ENCODE measurements at places on chromosomes 6 and 20. TPM values are rescaled to one million over a fixed set of nuclear protein-coding genes. Genes with fewer than 3 reads are reported as not detected.

DNA sequence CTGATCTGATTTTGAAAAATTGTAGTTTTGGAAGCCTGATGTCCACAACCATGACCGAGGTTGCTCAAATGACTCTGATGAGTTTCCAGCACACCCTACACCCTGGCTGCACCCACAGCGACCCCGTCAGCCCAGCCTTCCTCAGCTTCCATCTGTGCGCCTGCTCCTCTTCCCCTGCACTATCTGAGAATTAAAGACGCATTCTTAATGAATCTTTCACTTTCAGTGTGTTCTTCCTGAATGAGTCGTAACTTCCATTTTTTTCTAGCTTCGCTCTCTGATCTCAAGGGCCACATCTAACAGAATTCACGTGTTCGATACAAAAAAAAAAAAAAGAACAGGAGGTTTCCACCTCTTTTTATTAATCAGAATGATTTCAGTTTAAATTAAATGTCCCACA lies 21.3 kb upstream of the RREB1 start:
- peak; percentile 36 for DNase-seq

GRCh38 chr20:62717933-62718332 lies 9.3 kb downstream of the NTSR1 start:
- peak; percentile 56 for DNase-seq

DNA sequence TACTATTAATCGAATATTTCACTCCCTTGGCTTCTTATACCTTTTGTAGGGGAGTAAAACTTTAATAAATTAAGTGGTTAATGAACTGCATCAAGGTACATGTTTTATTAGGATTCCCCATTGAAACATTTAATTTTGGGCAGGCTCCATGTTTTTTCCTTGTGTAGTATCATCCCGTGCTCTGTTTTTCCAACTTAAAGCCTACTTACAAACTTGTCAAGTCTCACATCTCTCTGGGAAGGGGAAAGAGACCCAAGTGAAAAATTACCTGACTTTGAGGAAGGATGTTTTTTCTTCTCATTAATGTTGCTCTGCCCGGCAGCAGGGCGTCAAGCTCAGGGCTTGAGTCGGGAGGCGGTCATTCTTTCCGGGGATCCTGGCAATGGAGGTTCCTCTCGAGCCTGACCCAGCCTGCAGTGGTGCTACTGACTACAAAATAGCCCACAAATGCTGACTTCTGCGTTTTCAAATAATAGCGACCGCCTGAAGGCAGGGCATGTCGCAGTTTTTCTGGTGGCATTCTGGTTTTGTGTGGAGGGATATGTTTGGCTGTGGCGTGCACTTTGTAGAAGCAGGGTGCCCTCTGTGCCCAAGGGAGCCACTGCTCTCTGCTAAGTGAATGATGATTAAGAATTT lies 2.4 kb downstream of the DSP start:
- DNase-seq: no peak

Gene OR12D2
- not detected for total RNA-seq

Gene HFE
- 11.6 TPM for total RNA-seq

DNA sequence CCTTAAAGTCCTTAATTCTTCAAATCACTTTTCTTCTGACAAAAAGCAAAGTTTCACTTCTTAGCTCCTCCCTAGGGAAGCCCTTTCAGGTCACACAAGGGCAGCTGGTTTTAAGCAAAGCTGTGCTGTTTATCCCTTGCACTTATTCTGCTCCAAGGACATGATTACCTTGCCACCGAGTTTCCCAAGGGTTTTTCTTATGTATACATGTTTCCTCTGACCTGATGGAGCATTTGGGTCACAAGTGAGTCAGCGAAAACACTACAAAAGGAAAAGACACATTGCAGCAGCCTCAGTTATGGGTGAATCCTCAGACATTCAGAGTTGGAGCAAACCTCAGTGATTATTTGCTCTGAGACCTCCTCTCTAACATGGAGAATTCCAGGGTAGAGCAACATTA lies 26.6 kb upstream of the ILRUN start:
- peak; percentile 16 for DNase-seq

Gene SLC22A7
- not detected for total RNA-seq

DNA sequence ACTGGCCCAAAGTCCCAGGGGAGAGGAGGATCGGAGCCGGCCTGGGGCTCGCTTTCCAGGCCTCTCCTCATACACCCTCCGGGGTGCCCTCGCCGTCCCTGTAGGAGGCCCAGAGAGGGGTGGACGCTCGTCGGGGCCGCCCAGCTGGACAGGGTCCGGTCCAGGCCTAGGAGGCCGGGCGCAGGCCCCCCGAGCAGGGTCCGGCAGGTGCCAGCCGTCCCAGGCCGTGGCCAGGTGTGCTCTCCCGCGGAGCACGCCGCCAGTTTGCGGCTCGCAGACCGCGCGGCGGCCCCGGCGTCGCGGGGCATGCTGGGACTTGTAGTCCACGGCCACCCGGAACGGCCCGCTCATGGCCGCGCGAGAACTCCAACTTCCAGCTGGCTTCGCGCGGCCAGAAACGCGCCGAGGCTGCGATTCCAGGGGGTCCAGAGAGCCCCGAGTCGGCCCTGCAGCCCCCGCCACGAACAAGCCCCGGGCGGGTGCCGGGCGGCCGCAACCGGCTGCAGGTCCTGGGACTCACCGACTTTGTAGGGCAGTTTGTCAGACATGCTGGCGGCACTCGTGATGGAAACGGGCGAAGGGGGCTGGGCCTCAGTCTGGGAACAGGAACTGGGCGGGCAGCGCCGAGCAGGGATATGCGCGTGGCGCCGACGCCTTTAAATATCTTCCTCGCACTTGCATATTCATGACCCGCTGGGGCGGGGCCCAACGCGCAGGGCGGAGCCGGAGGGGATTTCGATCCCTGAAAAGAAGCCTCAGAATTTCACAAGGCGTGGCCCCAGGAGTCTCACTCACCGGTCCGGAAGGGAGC lies at the start of gene AHCY:
Gene AHCY, minus strand, starts transcription at position 633 of the 811 bp plus-strand sequence. Its CDS starts 85 bp downstream, at position 548.
- peak; percentile 98 for DNase-seq

DNA sequence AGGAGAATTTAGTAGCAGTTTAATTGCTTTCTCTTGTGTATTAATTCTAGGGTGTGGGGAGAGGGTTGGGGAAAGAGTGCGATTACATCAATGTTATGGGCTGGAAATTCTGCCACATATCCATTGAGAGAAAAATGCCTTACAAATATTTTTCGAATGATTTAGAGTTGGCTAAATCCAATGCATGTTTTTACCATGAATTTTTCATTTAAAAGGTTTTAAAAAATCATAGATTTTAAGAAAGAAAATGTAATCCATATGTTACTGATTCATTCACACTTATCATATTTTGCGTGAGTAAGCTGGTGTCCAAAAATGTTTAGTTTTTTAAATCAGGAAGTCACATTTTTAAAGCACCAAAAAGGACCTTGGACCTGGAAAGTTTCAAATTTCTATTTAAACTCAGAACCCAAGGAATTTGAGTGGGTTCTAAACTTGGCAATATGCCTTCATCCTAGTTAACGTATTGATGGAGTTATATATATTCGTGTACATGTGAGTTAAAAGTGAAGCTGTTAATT lies 627.4 kb upstream of the CITED2 start:
- peak; percentile 20 for DNase-seq

- no peak for DNase-seq
Measured at GRCh38 chr6:152391179-152391880, 245.8 kb downstream of the SYNE1 start.

DNA sequence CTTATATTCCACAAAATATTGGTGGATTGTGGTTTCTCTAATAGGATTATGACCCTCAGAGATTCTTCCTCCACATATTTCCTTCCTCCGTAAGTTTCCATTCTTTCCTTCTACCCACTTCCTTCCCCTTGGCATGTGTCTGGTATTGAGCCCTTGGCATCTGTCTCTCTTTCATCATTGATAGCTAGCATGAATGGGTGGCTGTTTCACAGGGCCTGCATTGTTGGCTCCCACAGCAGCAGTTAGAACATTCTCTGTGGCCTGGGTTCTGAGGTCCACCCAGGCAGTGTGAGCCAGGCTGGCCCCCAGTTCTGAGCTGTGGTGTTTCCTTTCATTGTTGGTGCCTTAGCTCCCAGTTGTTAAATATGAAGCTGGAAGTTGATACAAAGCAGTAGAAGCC lies 125.3 kb downstream of the ANKS1A start:
- peak; percentile 47 for DNase-seq

- no peak for DNase-seq
Measured at GRCh38 chr6:55499591-55499990, 79.4 kb downstream of the HMGCLL1 start.

DNA sequence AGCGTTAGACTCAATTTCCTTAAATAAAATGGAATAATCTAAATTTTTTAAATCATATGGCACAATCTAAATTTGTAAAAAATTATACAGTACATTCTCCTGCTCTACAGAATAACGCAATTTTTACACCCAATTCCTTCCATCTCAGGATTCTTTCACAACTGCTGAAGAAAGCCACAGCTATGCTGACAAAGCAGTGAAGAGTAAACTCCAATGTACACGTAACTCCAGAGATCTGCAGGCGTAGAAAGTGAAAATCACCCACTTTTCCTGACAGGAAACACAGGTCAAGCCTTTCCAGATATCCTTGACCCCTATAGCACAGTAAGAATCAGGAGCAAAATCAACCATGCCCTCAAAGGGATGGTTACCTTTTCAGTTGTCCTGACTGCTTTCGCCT lies 27.4 kb downstream of the EPHA7 start:
- no peak for DNase-seq

DNA sequence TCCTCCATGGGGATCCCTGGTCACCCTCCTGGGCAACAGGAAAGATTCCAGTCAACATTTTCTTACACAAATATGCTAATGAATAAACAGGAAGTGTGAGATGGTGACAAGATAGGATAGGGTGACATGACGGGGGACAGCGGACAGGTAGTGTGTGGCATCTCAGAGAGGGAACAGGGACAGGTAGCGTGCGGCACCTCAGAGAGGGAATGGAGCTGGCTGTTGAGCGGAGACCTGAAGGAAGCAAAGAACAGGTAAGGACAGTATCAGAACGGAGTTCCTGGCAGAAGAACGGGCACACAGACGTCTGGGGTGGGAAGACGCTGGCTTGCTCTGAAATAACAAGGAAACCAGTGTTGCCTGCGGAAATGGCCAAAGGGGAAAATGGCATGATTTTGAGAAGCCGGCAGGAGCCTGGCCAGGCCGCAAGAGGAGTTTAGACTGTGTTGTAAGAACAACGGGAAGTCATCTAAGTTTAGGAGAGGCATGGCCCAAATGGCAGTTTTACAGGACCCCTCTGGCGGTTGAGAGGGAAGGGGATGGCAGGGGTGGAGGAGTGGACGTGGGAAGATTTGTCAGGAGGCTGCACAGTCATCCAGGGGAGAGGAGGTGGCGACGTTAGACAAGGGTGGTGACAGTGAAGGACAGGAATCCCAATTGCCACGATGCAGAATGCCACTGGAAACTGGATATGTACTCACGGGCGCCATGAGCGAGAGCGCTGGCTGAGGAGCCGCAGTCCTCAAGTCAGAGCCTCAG lies 111.6 kb downstream of the JPH2 start:
- peak; percentile 42 for DNase-seq

Gene AKAP7
- total RNA-seq: 8.8 TPM

DNA sequence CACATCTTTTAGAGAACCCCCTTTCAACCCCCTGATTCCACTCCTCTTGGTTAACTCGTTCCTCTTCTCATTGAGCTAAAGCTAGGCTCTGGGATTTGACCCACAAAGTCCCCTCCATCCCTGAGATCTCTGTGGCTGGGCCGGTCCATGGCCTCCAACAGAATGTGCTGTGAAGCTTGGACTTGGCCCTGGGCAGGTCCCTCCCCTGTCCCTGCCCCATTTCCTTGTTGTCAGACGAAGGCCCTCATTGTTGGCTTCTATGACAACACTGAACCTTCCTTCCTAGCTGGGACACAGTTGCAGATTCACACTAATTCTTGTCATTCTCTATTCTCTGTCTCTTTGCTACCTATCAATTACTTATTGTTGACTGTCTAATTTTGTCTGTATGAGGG lies 156.1 kb downstream of the SYCP2 start:
- no peak for DNase-seq

Gene GCNT2
- total RNA-seq: 6.2 TPM

DNA sequence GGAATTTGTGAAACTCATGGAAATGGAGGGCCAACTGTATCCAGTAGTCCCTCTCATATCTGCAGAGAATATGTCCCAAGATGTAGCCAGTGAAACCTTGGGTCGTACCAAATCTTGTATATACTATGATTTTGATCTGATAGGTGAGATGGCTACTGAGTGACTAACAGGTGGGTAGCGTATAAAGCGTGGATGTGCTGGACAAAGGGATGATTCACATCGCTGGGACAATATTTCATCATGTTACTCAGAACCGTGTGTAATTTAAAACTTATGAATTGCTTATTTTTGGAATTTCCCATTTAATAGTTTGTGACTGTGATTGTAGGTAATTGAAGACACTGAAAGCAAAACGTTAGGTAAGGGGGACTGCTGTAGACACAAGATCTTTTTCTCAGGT lies 144.1 kb downstream of the SMAP1 start:
- no peak for DNase-seq

GRCh38 chr20:53773792-53774401 lies 180.3 kb upstream of the ZNF217 start:
- peak; percentile 91 for DNase-seq

DNA sequence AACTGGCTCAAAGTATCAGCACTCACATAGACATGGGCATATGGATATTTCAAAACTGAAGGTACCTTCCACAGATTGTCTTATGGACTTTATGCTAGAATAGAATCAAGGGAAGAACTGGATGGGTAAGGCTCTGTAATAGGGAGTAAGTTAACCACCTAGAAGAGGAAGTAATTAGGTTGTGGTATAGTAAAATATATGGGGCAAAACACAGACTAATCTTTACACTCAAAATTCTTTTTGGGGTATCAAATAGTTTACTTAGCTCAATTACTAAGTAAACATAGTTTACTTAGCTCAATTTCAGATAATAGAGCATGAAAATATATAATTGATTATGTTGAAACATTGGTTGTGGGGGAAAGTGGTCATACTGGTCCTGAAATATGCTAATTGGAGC lies 94.2 kb upstream of the ATXN1 start:
- DNase-seq: no peak

GRCh38 chr6:112027942-112028674 lies 25.8 kb upstream of the CCN6 start:
- DNase-seq: no peak

DNA sequence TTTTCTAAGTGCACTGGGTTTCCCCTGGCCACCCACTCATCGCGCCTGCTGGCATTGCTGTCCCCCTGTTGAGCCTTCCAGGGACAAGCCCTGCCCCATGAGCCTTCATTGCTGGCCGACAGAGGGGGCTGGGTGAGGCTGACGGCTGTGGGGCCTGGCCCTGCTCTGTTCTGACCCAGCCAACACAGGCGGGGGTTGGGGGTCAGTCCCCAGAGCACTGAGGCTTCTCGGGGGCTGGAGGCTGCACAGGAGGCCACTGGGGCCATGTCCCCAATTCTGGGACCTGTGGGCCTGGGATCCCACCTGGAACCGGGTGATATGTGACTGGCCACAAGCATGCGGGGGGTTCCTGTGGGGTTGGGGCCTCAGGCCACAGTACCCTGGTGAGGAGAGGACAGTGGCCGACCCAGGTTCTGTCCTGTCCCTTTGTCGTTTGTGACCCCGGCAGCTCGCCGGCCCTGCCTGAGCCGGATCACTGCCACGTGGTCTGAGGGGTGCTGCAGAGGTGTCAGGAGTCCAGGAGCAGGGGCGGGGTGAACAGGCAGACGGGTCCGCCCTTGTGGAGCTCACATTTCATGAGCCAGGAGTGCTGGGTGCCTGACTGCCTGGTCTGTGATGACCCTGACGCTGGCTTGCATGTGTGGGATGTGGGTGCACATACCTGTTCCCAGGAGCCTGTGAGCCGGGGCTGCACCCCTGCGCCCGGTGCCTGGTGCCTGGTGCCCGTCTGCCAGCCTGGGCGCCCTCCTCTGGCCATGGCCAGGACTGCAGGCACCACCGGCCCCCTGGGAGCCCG lies 2.1 kb upstream of the COL20A1 start:
- DNase-seq: peak; percentile 29

- DNase-seq: no peak
Measured at GRCh38 chr6:169800116-169800667, 48.8 kb downstream of the ERMARD start.

Gene ECT2L
- not detected for total RNA-seq
